ENCODE measurements at places on chromosomes 2 and 18. TPM values are rescaled to one million over a fixed set of nuclear protein-coding genes. Genes with fewer than 3 reads are reported as not detected.

MOCOS gene
- 1.2 TPM for polyA plus RNA-seq

PGAP1 gene
- polyA plus RNA-seq, result 36.9 TPM

CMPK2 gene
- 4.0 TPM for polyA plus RNA-seq

NEB gene
- polyA plus RNA-seq, result 30.6 TPM

OTOS gene
- not detected for polyA plus RNA-seq

ASNSD1 gene
- 67.0 TPM for polyA plus RNA-seq

MTCL1 gene
- 23.8 TPM for polyA plus RNA-seq

ABCB6 gene
- 42.6 TPM for polyA plus RNA-seq

NT5DC4 gene
- 0.83 TPM for polyA plus RNA-seq

TMEM247 gene
- polyA plus RNA-seq, result not detected

GRCh38 chr2:58107803-58108710, 61.5 kb downstream of the VRK2 start:
- no peak for DNase-seq

GRCh38 chr2:190867212-190867611, 13.4 kb upstream of the GLS start:
- DNase-seq, result no peak

DNA sequence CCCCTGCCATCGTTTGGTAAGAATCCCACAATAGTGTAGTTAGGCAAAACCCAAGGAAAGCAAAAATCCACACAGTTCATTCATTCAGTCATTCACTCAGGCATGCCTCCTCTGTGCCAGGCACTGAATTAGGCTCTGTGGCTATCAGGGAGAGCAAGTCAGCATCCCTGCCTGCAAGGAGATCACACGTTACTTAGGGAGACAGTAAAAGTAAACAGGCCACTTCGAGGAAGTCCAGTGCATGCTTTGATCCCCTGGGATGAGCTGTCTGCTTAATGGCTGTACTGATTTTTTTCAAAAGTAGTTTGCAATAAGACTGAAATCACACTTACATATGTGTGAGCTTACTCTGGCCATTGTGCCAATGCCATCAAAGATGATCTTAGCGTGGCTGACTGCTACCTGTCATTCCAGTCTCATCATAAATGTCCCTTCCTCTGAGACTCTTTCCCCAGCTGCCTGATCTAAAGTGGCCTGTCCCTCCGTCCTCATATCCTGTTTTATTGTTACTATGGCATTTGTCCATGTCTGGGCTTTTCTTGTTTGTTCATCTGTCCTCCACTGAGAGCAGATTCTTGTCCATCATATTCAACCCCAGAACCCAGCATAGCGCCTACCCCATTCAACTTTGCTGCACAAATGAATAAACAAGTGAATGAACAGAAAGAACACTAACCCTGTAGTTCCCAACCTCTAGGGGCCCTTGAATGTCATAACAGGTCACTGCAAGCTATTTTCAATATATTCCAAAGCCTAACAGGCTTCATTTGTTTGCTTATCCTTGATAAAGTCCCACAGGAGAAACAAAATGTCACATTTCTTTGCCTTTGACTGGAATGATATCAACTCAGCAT, 84.1 kb downstream of the GALNT14 start:
- no peak for DNase-seq

DNA sequence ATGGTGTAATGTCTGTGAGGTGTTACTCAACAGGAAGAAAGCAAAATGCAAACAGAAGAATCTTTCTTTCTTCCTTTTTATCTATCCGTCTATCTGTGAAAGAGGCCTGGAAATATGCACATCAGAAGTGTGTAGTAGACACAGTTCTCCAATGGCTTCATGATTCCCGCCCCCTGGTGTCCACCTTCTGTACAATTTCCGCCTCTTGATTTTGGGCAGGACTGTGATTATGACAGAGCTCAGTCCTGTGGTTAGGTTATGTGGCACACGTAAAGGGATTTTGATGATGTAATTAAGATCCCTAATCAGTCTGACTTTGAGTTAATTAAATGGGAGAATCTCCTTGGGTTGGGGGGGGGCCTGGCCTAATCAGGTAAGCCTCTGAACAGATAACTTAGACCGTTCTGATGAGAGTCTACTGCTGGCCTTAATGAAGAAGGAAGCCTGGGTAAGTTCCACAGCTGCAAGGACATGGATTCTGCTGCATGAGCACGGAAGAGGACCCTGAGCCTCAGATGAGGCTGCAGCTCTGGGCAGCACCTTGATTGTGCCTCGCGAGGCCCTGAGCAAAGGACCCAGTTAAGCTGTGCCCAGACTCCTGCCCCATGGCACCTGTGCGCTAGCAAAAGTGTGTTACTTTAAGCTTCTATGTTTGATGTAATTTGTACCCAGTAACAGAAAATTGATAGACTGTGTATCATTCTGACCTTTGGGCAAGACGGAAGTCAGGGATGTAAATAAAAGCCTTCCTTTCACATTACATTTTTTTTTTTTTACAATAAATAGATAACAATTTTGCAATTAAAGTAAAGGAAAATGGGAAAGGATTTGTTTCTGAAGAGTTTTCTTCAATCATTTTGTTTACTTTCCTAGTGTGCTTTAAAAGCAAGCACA, 11.3 kb upstream of the KCNF1 start:
- no peak for DNase-seq

DNA sequence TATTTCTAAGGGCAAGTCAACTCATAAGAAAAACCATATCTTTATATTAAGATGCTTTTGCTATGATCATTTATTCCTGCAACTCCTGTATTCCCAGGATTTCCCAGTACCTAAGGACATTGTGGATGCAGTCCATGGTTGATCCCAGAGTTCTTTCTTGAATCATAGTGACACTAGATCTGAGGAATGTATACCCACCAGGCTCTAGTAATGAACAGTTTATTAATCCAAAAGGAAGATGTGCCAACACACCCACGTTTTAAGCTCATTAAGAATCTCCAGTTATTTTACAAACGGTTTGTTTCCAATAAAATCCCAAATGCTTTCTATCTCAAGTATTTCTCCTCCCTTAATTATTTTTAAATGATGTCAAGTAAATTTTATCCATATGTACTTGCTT, 210.8 kb upstream of the ZEB2 start:
- DNase-seq, result no peak

GRCh38 chr2:39704540-39704939, 38.8 kb downstream of the TMEM178A start:
- no peak for DNase-seq

DNA sequence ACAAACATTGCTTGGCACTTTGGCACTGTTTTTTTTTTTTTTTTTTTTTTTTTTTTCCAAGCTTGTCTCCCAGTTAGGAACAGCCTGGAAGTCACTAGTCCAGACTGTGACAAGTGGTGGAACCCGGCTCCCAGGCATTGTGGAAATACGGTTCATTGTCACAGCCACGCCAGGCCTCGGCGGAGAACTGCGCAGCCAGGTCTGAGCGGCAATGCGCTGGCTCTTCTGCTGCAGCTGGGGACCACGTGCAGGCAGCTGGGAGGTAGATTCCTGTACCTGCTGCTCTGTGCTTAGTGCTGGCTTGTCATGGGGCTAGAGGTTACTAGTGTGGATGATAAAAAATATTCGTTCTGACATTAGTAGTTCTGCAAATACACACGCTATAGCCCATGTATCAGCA, 5.0 kb downstream of the NTSR2 start:
- no peak for DNase-seq

GRCh38 chr18:79749251-79750191, 48.2 kb upstream of the KCNG2 start:
- peak; percentile 29 for DNase-seq

DNA sequence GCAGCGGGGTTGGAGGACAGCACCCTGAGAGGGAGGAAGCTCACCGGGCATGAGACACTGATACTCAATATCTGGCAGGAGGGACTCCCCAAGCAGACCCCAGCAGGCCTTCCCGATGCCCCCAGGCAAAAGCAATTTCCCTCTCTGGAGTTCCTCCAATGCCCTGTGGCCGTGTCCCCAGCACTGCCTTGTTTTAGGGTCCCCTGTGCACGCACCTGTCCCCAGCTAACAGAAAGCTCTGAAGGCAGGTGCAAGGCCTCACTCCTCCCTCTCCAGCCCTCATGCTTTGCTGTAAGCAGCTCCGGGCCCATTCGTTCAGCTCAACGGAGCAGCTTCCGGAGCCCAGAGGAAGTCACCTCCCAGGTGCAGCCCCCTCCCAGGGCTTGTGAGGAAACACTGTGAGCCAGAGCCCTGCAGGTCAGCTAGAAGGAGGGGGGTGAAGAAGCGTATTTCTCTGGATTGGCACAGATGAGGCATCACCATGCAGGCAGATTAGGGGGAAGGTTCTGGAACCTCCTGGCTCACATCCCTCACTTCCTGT, 50.3 kb upstream of the ID2 start:
- DNase-seq, result no peak

GRCh38 chr2:240584486-240585031, 2.0 kb upstream of the CAPN10 start:
- no peak for DNase-seq

DNA sequence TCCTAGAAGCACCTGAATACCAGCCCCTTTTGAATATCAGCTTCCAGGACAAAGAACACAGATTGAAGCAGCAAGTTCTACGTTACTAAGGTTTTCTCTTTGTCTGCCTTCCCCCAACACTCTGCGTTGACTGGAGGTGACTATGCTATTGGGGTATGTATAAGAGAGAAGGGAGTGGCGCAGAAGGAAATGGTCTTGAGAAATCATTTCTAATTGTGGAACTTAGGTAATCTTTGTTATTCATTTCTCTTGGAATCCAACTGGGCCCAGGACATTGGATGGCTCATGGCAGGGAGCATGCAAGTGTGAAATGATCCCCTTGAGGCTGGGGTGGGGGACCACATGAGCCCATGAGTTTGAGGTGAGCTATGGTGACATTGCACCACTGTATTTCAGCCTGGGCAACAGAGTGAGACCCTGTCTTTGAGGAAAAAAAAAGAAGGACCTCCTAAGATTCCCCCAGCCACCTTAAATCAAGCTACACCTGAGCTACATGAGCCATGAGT, 29.7 kb downstream of the XDH start:
- DNase-seq, result no peak

GRCh38 chr18:38933322-38933721, 1367.7 kb upstream of the CELF4 start:
- no peak for DNase-seq

DNA sequence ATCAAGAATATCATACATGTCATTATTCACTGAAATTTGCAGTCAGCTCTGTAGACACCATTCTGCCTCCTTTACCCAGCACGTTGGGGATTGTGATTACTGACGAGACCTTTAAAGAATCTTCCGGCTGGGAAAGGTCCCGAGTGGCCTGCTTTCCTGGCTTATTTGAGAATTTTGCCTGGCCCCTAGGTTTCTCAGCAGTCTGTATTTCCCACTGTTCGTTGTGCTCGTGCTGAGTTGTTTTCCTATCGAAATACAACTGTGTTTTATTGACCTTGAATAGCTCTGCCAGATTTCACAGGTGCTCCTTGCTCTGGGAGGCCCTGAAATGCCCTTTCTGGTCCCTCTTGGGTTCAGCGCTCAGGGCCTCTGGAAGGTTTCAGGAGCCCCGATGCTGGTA, 94.9 kb downstream of the AGAP1 start:
- DNase-seq, result no peak

GRCh38 chr2:96916156-96916630, 46.3 kb upstream of the SEMA4C start:
- no peak for DNase-seq

DNA sequence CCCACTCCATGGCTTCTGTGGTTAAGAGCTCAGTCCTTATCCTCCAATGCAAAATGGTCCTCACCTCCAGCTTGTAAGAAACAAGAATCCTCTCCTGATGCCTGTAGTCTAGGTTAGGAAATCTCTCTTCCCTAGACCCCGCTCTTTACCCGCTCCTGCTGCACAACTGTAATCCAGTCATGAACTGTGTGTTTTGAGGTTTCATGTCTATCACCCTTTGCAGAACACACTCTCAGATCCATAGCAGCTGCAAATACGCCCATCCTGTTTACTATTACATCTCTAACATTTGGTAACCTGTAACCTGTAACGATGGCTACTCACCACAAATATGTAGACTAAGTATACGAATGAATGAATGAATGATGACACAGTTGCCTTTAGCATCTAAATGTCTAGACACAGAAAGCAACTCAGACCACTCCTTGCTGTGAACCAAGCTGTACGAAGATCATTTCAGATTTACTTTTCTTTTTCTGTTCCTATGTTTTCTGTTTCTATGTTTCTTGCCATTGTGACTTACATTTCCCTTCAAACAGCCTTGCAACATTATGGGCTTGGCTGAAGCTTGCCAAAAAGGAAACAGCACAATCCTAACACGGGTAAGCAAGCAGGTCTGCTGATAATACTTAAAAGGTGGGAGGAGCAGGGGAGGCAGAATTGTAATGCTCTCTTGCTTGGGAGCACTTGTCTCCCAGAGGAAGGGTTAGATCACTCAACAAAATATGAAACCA, 53.7 kb downstream of the EPHA4 start:
- DNase-seq, result no peak

DNA sequence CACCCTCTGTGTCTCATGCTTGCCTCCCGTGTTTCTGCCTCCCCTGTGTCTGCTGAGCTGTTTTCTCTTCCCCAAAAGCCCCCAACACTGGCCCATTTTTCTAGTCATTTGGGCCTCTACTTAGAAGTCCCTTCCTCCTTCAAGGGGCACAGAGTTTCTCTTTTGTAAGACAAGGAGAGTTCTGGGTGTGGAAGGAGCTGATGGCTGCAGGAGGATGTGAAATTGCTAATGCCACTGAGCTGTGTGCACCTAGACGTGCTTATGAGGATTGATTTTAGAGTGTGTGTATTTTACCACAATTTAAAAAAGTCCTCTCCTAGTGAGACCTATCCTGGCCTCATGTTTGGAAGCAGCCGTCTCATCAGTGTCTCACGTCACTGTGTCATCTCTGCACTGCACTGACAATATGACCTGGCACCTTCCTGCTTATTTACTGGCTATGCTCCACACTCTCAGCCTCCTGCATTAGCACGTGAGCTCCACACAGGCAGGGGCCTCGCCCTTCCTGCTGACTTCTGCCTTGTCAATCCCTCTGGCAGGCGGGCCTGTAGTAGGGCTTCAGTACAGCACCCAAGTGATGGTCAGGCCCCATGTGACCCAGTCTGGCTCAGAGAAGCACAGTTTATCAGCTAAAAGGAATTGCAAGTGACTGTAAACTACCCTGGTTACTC, 8.0 kb upstream of the MBP start:
- no peak for DNase-seq
